ENCODE measurements at places on chromosomes 7 and 10.

DNA sequence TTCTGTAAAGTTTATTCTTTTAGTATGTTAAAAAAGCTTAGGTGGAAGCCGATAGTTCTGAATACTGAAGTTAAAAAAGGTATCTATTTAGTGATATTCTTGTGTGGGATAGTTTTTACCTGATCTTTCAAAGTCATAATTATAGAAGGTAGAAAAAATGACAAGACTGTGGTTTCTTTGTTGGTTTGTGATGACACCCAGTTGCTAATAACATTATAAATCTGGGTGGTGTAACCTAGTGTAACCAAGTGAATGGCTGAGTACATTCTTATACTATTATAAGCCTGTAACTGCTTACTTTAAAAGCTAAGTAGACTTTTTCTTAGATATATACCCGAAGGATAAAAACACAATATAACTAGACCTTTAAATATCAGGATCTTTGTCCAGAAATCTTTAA lies 2.3 kb downstream of the CDK13 start:
- no peak for DNase-seq

GRCh38 chr10:57786850-57787750 lies 480.6 kb downstream of the IPMK start:
- DNase-seq = no peak

- no peak for DNase-seq
Measured at GRCh38 chr7:118621810-118622360, 397.4 kb downstream of the ANKRD7 start.

- DNase-seq = no peak
Measured at GRCh38 chr7:29146888-29147609, 712 bp upstream of the CPVL start.

GRCh38 chr7:134470864-134471263 lies 12.0 kb upstream of the AKR1B1 start:
- DNase-seq = no peak

DNA sequence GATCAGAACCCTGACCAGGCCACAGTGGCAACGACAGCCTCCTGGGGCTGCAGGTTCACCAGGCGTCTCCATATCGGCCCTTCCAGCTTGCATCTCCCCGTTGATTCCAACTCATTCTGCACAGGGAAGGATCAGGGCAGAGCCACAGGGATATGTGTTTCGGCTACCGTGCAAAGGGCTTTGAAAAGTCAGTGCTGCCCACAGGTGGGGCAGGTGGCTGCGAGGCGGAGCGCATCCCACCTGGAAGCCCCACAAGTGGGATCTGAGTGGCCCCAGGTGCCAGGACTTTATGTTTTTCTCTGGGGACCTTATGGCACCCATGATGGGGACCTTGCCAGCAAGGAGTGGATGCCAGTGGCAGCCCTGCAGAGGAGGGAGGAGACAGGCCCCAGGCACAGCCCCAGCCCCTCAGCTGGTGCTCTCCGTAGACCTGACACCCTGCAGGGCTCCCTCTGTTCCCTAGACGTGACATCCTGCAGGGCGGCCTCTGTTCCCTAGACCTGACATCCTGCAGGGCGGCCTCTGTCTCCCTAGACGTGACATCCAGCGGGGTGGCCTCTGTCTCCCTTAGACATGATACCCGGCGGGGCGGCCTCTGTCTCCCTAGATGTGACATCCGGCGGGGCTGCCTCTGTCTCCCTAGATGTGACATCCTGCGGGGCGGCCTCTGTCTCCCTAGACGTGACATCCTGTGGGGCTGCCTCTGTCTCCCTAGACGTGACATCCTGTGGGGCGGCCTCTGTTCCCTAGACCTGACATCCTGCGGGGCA lies 189.4 kb downstream of the ELFN1 start:
- DNase-seq = no peak
